Esophagus squamous epithelium (tissue), 5 donors: ENCODE measurements at places on chromosomes 5 and 9.

GRCh38 chr5:112125903-112126302 is 293.2 kb downstream of the EPB41L4A start:
- DNase-seq: no peak

GRCh38 chr5:131142970-131143617 is 22.0 kb downstream of the HINT1 start:
- DNase-seq: no peak

DNA sequence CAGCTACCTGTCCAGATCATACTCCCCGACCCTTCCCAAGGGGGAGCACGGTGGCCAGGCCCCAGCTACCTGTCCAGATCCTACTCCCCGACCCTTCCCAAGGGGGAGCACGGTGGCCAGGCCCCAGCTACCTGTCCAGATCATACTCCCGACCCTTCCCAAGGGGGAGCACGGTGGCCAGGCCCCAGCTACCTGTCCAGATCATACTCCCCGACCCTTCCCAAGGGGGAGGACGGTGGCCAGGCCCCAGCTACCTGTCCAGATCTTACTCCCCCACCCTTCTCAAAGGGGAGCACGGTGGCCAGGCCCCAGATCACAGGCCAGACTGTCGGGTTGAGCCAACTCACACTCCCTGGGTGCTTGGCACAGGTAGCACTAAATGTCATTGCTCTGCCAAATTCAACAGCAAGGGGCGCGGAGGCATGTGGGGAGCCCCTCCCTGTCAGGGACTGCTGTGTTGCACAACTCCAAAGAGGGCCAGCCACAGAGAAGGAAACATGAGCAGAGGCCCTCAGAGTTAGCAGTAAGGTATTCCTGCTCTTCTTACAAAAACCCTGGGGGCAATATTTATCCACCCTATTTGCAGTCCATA is 136.9 kb downstream of the OLFM1 start:
- DNase-seq: no peak

GRCh38 chr5:140346348-140347221 is at the start of gene HBEGF:
Gene HBEGF, minus strand, starts transcription at chr5:140346603. Its CDS starts 275 bp downstream, at chr5:140346328.
- DNase-seq: no peak

DNA sequence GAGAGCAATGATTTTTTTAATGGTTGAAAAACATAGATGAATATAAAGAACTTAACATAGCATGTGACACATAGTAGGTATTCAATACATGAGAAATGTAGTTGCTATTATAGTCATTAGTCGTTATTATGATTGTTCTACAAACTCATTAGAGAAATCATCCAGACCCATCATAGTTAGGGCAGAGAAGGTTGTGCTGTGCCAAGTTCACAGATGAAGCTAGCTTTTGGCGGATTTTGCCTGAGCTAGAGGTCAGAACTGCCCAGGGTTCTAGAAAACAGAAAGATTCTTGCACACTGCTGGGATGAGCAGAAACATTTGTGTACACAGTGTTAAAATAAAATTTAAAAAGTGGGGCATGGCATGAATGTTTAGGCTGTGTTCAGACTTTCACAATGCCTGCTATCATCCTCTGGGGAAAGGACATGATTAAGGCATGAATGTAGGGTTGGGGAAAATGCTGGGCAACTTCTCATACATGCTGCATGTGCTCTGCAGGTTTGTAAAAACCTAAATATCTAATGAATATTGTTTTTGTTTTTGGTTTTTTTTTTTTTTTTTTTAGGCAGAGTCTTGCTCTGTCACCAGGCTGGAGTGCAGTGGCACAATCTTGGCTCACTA is 33.3 kb upstream of the RAD23B start:
- DNase-seq: no peak
